ENCODE measurements at places on chromosomes 6 and 20.
A peak's percentile ranks its signal among the peaks of the same experiment; 100 is the strongest.

- DNase-seq = no peak
These were observed 1.7 kb upstream of the DSTN start for GRCh38 chr20:17568045-17568788.

GRCh38 chr6:133837801-133838349 is 51.0 kb upstream of the TCF21 start:
- DNase-seq = peak; percentile 79

- DNase-seq = peak; percentile 88
These were observed 94.8 kb downstream of the BTBD3 start for GRCh38 chr20:12012241-12013222.

DNA sequence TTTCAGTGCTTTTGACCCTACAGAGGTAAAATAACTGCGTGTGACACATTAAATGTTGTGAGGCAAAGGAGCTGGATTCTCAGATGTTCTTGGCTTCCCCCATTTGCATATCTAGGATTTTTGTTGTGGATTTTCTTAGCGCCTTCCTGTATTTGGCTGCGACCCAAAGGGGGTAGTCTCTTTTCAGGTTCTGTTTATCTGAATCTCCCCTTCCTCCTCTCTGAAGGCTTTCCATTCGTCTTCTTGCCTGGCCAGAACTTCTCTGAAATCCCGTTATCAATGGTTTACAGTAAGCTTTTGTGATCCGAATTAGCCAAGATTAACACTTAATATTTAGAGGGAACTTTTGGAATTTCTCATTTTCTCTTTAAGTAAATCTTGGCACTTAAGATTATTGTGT is 60.8 kb downstream of the ADGRB3 start:
- DNase-seq = no peak

DNA sequence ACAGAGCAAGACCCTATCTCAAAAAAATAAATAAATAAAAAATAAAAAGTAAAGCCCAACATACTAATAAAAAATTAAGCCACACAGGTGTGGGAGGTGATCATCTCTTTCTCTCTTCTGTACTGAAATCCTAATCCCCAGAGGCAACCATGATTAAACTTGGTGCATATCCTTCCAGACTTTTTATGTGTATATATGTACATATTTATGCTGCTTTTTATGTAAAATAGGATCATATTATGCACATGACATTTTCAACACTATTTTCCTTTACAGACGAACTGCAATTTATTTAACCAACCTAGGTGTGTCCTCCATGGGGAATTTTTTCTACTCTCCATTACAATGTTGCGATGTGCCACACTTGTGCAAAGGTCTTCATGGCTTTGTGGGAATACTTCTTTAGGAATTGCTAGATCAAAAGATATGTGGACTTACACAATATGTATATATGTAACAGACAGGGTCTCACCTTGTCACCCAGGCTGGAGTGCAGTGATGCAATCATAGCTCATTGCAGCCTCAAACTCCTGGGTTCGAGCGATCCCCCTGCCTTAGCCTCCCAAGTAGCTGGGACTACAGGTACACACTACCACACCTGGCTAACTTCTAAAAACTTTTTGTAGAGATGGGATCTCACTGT is 23.7 kb downstream of the RMND1 start:
- DNase-seq = no peak

GRCh38 chr6:34067814-34068213 is 78.1 kb downstream of the GRM4 start:
- no peak for DNase-seq

DNA sequence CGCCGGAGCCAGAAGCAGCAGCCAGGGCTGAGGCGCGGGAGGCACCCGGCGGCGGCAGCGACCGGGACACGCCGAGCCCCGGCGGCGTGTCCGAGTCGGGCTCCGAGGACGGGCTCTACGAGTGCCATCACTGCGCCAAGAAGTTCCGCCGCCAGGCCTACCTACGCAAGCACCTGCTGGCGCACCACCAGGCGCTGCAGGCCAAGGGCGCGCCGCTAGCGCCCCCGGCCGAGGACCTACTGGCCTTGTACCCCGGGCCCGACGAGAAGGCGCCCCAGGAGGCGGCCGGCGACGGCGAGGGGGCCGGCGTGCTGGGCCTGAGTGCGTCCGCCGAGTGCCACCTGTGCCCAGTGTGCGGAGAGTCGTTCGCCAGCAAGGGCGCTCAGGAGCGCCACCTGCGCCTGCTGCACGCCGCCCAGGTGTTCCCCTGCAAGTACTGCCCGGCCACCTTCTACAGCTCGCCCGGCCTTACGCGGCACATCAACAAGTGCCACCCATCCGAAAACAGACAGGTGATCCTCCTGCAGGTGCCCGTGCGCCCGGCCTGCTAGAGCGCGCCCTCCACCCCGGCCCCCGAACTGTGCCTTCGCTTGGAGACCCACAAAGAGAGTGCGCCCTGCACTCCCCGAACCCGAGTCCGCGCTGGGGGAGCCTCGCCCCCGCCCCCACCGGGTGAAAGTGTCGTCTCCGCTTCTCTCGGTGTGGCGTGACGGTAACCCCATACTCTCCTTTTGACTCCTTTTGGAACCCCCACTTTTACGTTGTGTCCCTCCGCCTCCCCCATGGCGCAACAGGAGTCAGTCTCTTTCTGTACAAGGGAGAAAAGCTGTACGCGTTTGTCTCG is 1.6 kb downstream of the INSM1 start:
- peak; percentile 29 for DNase-seq

- DNase-seq = no peak
These were observed 146.9 kb upstream of the KCNG1 start for GRCh38 chr20:51169813-51170212.

DNA sequence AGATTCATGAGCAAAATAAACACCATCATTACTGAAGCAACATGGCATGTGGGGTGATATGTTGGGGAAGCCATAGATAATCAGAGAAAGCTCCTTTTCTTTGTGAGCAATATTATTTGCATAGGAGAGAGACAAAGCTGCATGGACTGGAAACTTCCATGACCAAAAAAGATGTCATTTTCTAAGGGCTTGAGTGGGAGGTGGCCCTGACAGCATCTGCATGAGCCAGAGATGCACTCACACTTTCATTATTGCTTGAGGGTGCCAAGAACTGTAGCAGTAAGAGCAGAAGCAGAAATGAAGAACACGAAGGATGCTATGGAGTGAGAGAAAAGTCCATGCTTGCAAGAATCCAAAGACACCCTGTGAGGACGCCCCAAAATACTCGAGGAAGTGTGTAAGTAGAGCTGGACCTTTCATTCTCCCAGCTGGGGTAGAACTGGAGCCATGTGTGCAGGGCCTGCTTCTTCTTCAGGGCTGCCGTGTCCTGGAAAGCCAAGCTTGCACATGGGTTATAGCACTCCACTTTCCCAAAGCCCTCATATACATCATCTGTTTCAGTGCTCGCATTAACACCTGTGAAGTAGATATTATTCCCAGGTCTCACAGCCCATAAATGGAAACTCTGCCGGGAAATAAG is 851.2 kb downstream of the DHX35 start:
- no peak for DNase-seq

DNA sequence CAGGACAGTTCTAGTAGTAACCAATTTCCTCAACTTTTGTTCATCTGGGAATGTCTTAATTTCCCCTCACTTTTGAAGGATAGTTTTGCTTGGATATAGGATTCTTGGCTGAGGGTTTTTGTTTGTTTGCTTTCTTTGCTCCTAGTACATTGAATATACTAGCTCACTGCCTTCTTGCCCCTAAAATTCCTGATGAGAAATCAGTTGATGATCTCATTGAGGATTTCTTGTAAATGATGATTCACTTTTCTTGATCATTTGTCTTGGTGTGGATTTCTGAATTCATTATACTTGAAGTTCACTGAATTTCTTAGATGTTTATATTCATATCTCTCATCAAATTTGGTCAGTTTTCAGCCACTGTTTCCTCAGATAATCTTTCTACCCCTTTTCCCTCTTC is 49.1 kb upstream of the PRDM1 start:
- no peak for DNase-seq

- DNase-seq = no peak
These were observed 11.8 kb downstream of the TLDC2 start for GRCh38 chr20:36887752-36888090.

- DNase-seq = no peak
These were observed 13.7 kb downstream of the NPEPL1 start for GRCh38 chr20:58706150-58706892.

DNA sequence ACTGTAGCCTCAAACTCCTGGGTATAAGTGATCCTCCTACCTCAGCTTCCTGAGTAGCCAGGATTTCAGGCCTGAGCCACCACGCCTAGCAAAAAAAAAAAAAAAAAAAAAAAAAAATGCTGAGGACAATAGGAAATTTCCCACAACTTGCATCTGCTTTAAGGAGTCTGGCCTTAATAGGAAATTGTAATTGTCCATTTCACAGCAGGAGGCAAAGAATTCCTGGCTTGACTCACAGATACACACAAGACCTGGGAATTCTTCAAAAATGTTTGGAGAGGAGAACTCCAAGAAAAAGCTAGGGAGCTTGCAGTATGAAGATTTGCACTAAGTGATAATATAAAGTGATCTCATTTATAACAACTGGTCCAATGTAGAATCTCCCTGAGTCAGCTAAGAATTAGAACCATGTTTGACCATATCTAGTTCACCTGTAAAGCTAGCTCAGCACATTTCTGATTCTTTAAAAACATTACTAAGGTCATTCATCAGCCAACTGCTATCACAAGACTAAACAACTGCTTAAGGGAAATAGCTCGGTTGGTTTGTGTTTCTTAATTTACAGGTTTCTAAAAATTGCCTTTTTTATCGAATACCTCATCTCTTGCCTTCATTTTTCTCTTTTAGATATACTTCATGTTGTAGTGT is 80.2 kb upstream of the SLC2A12 start:
- DNase-seq = no peak

GRCh38 chr20:39638731-39639130 is 676.6 kb downstream of the DHX35 start:
- DNase-seq = no peak

DNA sequence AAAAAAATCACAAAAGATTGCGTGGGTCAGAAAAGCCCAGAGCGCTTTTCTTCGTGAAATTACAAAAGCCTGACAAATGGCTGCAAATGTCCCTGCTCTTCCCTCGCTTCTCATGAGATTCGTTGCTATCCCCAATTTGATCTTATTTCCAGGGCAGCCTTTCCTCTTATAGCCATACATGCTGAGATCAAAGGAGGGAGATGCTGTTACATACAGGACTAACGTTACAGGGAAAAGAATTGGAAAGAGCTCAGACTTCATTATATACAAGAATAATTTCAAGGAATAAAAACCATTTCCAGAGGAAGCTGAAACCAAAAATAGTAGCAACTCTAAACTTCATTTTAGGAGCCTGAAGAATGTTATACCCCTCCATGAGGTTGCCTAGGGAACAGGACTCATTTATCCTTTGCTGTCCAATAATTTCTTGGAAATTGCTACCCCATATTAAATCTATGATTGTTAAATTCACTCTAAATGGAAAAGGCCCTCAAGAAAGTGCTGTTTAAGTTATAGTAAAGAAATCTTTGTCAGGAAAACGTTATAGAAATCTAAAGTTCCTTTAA is 81.0 kb downstream of the METTL24 start:
- DNase-seq = no peak

DNA sequence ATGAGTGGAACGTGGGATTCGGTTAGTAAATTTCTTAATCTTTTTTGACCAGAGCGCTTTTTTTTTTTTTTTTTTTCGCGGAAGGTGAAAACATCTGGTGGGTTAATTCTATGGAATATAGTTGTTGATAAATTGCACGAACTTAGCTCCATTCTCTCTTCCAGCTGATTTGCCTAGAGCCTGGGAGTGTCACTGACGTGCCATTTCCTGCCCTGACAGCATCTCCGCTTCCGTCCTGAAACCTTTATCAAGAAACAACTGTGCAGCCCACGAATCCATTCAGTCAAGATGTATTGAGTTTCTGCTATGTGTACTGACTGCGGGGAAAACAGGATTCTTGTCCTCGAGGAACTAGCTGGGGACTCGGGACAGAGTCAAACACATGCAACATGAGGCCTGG is 59.5 kb upstream of the TGM3 start:
- no peak for DNase-seq

GRCh38 chr6:36970892-36971842 is 14.8 kb downstream of the MTCH1 start:
- no peak for DNase-seq

DNA sequence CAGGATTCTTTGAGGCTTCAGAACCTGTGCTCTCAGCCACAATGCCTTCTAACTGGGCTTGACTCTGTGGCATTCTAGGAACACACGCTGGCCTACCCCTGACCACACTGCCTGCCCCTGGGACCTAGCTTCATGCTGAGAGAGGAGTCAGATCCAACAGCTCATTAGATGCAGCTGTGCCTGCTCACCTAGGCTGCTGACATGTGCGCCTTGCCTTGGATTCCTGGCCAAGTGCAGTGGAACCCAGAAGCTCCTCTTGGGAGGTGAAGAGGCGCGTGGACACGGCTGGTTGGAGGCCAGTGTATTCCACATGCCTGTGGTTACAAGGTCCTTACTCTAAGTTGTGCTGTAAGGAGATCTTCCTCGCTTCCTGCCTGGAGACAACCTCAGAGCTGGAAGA is 24.7 kb upstream of the KCNK16 start:
- DNase-seq = no peak

- DNase-seq = no peak
These were observed 108.5 kb upstream of the KCNK16 start for GRCh38 chr6:39430871-39431523.

DNA sequence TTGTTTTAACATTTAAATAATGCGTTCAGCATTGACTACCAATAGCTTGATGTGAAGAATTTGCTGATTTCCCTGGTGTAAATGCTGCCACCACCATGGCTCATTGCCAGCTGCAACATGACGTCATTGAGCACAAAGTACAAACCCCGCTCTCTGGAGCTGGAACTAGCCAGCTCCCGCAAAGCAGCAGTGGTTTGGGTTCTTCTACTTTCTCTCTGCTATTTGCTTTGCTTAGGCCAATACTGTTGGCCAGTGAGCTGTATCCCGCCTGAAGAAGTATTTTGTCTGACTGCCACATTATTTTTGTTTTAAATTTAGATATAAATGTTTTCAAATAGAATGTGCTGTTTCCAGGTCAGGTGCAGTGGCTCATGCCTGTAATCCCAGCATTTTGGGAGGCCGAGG is 47.4 kb upstream of the KIF13A start:
- no peak for DNase-seq

DNA sequence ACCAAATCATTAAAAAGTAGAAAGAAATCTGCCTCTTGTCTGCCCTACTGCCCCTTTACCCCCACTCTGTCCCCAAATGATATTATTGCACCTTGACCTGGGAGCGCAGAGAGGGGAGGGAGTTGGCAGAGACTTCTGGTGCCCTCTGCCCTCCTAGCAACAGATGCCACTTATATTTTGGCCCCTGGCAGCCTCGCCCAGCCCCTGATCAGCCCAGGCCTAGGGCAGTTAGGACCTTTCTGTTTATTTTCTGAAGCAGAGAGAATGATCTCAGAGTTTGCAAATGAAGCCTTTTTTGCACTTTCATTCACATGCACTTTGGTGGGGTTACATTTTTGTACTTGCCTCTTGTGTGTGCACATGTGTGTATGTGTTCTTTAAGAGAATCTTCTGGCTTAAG is 8.4 kb upstream of the SGK2 start:
- DNase-seq = no peak

GRCh38 chr20:25856256-25856884 is 159.7 kb upstream of the ZNF337 start:
- DNase-seq = no peak

Measured in KBM-7 (cell line).